ENCODE measurements at places on chromosomes 5 and 9.

DNA sequence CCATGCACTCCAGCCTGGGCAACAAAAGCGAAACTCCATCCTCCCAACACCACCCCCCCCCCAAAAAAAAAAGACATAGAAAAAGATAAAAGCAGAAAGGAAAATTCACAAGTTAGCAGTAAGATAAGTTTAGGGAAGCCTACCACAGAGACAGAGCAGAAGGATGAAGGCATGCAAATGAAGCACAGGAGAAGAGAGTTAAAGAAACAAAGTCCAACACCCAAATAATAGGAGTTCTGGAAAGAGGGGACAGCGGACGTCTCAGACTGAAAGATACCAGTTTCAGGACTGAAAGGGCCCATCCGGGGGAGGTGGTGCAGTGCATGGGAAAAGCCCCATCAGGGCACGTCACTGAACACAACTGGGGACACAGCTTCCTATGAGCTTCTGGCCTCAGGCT, 54.3 kb downstream of the OTULIN start:
- DNase-seq = no peak

DNA sequence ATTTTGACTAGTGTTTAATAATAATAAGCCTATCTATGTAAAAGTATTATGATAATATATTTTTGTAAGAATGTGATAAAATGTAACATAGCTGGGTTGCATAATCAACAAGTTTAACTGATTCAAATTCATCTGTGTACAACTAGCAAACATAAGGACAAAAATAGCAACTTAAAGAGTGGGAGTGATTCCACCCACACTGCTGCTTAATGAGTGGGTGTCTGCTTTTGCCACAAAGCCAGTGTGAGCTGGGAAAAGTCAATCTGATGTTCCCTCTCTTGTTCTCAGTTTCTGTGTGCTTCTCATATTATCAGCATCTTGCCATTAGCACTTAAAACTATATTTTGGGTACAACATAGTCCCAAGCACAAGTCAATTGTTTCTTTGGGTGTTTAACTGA, 111.1 kb upstream of the DPYSL3 start:
- DNase-seq = no peak

GRCh38 chr9:14313951-14314423, at the start of gene NFIB:
TSS of gene NFIB (minus strand) at chr9:14314141. CDS start at chr9:14313511, 630 bp downstream.
- DNase-seq = no peak

DNA sequence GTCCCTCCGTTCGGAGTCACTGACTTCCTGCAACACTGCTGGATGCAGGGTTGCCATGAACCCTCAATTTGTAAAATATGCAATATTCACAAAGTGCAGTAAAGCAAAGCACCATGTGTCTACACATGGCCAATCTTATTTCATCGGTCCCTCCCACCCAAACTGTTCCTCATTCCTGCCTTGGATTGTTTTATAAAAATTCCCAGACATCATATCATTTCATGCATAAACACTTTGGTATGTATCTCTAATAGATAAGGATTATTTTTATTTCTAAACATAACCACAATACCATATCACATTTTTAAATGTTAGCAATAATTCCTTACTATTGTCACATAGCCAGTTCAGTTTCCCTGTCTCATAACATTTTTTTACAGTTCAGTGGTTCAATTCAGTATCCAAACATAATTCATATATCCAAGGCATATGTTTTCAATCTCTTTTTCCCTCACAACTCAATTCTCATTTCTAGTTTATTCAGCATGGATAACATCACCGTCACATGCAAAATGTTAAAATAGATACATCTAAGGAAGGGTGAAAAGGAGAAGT, 82.0 kb upstream of the PCAT7 start:
- no peak for DNase-seq

GRCh38 chr9:126049088-126049487, 277.5 kb upstream of the MVB12B start:
- DNase-seq = no peak

GRCh38 chr5:19125956-19126713, 861.9 kb downstream of the CDH18 start:
- no peak for DNase-seq

GRCh38 chr9:7402334-7403027, 397.1 kb downstream of the DMAC1 start:
- DNase-seq = no peak

GRCh38 chr9:37730256-37730655, 23.3 kb upstream of the TRMT10B start:
- DNase-seq = no peak

DNA sequence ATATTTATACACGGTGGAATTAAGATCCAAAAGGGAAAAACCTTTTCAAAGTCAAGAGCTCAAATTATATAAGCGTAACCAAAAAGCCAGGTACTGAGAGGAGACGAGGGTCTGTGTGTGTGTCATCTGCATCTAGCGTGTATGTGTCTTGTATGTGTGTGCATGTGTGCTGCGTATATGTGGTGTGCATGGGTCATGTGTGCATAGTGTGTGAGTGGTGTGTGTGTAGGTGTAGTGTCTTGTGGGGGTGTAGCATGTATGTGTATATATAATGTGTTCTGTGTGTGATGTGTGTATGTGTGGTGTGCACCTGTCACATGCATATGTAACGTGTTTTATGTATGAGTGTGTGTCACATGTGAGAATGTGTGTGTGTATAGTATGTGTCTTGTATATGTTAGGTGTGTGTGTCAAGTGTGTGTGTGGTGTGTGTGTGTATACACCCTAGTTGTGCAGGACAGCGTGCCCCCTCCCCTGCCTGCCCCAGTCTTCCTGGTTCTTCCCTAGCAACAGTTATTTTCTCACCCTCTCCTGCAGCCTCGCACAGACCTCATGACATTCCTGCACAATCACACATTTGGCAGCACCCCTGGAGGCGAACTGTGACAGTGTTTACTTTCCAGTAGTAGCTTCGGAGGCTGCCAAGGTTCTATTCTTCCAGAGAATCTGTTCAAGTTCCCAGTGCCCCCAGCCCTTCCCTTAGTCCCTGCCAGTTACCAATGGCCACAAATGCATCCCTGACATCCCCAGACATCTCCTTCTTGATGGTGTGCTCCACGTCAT, 27.1 kb upstream of the TNIP1 start:
- no peak for DNase-seq

- no peak for DNase-seq
Measured at GRCh38 chr9:109861918-109862317, 81.9 kb downstream of the PALM2AKAP2 start.

DNA sequence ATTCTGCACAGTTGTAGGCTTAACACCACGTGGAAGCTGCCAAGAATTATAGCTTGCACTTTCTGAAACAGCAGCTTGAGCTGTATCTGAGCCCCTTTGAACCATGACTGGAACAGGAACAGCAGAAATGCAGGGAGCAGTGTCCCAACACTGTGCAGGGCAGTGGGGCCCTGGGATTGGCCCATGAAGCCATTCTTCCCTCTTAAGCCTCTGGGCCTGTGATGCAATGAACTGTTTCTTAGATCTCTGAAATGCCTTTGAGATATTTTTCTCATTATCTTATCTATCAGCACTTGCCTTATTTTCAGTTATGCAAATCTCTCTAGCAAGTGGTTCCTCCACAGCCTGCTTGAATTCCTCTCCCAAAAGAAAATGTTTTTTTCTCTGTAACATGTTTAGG, 87.0 kb upstream of the MTAP start:
- no peak for DNase-seq

- DNase-seq = no peak
Measured at GRCh38 chr5:40486437-40487275, 193.1 kb upstream of the PTGER4 start.

DNA sequence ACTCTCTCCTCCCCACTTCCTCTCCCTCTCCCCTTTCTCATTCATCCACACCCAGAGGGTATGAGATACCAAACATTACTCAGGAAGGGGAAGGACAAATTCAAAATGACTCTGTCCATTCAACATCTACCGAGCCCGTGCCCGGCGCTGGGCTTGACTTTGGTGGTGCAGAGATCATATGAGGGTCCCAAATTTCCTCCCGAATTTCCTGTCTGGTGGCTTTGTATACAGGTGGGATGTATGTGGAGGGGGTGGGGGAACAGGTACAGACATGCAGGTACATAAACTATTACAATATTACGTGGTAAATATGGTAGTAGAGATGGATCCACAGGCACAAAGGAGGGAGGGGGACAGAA, 21.8 kb upstream of the GABRP start:
- no peak for DNase-seq

DNA sequence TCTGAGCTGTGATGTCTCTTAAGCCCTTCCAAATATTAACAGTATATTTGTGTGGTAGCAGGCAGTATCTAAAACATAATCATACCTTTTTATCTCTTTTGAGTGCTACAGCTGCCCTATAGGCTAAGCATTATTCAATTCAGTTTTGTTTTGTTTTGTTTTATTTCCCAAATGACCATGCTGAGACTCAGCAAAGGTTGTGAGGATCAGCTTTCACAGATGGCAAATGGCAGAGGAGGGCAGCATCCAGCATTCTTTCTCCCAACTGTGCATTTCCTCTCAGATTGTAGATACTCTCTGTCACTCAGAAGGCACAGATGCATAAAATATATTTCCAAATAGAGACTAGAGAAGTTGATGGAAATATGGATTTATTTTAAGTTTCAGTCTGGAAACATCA, 90.7 kb downstream of the DAPK1 start:
- DNase-seq = no peak

- DNase-seq = no peak
Measured at GRCh38 chr9:32331240-32331639, 53.2 kb upstream of the ACO1 start.

GRCh38 chr9:33146298-33146697, 20.8 kb downstream of the B4GALT1 start:
- no peak for DNase-seq

- no peak for DNase-seq
Measured at GRCh38 chr5:97529354-97529985, 346.4 kb upstream of the RIOK2 start.

DNA sequence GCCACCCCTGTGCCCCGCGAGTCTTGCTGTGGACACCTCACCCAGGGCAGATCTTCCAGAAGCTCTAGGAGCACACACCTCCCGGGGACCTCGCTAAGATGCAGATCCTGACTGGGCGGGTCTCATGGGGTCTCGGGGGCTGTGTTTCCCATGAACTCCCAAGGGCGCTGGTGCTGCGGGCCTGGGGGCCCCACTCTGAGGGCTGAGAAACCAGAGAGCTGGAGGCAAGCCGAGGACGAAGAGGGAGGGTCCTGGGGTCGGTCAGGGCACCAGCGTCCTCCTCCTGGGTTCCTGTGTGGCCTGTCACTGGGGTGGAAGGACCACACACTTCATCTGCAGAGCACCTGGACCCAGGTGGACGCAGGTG, 30.2 kb downstream of the SLC6A3 start:
- DNase-seq = no peak

- no peak for DNase-seq
Measured at GRCh38 chr5:33883482-33883881, 8.3 kb downstream of the ADAMTS12 start.

DNA sequence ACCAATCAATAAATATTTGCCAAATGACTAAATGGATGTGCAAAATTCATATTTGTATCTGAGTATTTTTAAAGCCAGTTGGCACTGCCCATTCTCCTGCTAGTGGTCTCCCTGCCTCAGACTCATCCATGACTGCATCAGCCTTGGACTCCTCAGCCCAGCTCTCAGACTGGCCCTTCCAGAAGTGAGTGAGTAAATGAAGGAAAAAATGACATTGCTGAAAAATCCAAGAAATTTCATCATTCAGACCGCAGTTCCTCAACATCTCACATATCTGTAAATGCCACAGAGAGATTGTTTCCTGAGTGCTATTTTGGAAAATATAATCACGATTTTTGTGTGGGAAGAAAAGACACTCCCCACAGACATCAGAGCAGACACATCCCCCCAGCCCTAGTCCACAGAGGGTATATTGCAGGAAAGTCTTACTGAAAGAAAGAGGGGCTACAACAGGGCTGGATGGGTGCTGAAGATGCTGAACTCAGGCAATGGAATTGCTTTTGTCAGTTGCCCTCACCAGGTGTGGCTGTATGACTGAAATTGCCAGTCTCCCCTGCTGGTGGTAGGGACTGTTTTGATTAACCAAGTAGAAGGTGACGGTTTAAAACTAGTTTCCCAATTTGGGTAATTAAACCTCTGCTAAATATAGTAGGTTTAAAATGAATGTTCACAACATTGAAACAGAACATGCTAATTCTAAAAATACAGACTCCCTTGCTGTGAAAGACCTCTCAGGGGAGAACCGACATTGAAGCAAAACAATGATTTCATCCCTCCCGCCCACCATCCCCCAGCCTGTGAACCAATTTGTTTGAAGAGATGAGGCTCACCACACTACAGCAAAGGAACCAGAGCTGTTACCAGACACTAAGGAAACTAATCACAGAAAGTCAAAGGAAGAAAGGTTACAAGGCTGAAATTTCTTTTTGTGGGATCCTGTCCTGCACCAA, 158.8 kb downstream of the DEPDC1B start:
- no peak for DNase-seq

GRCh38 chr5:140596321-140596741, 31.7 kb downstream of the SLC35A4 start:
- no peak for DNase-seq

DNA sequence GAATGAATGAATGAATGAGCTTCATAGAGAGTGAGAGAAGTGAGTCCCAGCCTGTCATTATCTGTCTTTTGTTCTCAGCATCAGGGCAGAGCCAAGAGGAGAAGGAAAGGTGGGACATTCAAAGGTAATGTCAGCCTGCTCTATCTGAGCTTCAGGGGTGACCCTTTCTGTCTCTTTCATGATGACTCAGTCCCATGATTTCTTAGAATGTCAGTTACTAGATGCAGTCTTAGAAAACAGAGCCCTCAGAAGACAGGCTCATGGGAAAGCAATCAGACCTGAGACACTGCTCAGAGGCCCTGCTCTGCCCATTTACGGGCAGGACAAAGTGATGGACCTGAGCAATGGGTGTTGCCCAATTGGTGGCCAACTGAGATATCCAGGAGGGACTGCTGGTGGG, 1.1 kb downstream of the SPATA31D1 start:
- no peak for DNase-seq

DNA sequence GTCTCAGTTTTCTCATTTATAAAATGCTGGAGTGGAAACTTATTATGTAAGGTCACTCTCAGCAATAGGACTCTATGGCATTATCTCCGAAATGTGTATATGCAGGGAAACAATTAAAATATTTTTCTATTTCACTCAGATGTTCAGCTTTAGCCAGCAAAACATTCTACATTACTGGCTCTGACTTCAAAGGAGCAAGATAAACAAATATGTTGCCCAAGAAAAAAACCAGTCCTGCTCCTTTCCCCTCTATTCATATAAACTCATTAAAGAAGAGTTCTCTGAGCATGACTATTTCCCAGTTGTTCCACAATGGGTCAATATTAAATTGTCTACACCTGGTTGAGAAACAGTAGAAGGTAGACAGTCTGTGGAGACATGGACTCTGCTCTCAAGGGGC, 155.0 kb downstream of the NPR3 start:
- DNase-seq = no peak

GRCh38 chr9:26234865-26235264, 556.6 kb upstream of the TUSC1 start:
- no peak for DNase-seq

- no peak for DNase-seq
Measured at GRCh38 chr5:4627131-4627530, 513.0 kb upstream of the ADAMTS16 start.

- no peak for DNase-seq
Measured at GRCh38 chr5:149697001-149697400, 33.1 kb upstream of the PPARGC1B start.

- no peak for DNase-seq
Measured at GRCh38 chr5:103532086-103532734, 30.4 kb downstream of the NUDT12 start.

GRCh38 chr9:124137944-124138335, 119.8 kb upstream of the NEK6 start:
- DNase-seq = no peak

- DNase-seq = no peak
Measured at GRCh38 chr5:57538341-57538955, 55.8 kb upstream of the ACTBL2 start.

- DNase-seq = no peak
Measured at GRCh38 chr5:109016300-109016699, 268.6 kb downstream of the FER start.
